ENCODE measurements at places on chromosomes 1 and 21.

GRCh38 chr1:192592517-192592916, 16.9 kb downstream of the RGS1 start:
- no peak for DNase-seq

DNA sequence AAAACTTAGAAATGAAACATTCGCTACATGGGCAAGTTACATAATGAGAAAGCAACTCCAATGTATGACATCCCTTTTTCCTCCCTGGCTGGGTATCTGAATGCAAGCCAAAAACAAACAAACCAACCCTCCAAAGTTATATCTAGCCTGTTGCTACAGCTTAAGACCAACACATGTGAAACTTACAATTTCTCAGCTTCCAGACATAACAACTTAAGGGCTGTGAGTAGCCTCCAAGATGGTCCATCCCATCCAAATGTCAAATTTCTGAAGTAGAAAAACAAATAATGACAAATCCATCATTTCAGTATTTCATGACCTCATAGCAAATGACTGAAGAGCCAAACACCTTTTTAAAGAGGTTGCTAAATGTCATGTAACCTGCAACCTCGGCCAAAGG, 19.9 kb downstream of the SETD4 start:
- DNase-seq: no peak

DNA sequence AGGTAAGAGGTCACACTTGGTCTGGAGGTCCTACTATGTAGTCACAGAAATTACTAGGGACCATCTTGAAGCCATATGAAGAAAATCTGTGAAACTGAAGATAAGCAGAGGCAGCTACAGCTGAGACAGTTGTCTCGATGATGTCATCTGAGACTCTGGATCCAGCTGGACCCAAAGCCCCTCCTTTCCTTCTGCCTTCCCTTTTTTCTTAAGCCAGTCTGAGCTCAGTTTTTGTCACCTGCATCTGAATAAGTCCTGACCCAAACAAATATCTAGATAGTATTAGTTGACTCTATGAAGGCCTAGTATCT, 143.3 kb downstream of the ETS2 start:
- no peak for DNase-seq

- peak; percentile 99 for DNase-seq
Measured at GRCh38 chr1:100622037-100622436, 84.1 kb downstream of the GPR88 start.

DNA sequence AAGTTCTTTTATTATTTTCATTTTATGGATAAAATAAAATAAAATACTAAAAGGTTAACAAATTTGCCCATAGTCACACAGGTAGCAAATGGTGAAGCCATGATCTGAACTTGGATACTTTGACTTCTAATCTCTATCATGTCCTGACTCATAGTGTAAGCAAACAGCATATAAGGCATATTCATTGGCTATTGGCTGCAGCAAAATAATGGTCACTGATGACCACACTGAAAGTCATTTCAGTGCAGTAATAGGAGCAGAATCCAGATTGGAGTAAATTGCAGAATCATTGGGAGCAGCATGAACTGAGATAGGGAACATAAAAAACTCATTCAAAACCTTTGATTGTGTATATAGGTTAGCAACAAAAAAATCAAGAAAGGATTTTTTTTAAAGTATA, 262.9 kb downstream of the PLA2G4A start:
- DNase-seq: no peak

- no peak for DNase-seq
Measured at GRCh38 chr21:42199868-42200463, 19.0 kb upstream of the ABCG1 start.

- DNase-seq: no peak
Measured at GRCh38 chr1:227424953-227425352, 106.7 kb upstream of the CDC42BPA start.

- DNase-seq: no peak
Measured at GRCh38 chr21:36163750-36164741, 7.4 kb downstream of the DOP1B start.

- DNase-seq: no peak
Measured at GRCh38 chr1:79472067-79472656, 465.6 kb upstream of the ADGRL4 start.

DNA sequence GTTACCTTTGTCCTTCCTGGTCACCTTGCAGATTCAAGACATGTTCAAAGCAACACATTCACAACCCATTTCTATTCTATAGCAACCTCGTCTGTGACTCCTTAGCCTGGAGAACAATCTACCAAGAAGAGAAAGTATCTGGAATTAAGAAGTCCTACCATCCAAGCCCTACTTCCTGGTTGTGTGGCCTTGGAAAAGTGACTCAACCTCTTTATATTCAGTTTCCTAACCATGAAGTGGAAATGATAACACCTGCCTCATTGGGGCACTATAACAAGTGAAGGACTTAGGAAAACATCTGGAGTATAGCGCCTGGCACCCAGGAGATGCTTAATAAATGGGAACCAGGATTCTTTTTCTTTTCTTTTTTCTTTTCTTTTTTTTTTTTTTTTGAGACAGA, 36.5 kb upstream of the SRRM1 start:
- no peak for DNase-seq

DNA sequence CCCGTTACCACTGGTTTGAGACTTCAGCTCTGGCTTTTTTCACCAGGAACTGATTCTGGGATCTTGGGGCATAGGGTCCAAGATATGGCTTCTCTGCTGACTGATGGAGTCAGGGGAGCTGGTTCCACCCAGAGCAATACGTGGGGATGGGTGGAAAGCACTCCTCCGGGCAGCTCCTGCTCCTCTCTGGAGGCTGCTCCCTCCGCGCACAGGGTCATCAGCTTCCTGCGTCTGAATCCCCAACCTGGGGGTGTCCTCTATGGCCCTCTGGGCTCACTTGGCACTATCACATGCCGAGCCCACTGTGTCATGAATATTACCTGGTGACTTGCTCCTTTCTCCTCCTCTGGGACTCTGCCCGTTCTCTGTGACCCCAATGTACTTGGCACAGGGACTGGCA, 405.4 kb upstream of the VAMP3 start:
- no peak for DNase-seq

DNA sequence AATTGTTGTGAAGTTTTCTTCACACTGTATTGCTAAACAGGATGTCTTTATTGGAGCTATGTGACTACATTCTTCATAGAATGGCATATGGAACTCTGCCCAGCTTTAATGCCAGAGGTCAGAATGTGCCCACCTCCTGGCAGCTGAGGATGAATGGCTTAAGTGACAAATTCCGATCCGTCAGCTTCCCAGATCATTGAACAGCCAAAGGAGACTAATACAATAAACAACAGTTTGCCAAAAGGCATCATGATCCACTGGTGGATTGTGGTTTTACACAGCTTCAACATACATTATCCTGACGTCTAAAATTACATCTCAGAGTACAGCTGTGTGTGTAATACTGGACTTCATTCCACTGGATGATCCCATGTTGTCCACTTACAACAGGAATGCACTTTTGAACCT, 68.7 kb upstream of the C1orf105 start:
- peak; percentile 87 for DNase-seq

DNA sequence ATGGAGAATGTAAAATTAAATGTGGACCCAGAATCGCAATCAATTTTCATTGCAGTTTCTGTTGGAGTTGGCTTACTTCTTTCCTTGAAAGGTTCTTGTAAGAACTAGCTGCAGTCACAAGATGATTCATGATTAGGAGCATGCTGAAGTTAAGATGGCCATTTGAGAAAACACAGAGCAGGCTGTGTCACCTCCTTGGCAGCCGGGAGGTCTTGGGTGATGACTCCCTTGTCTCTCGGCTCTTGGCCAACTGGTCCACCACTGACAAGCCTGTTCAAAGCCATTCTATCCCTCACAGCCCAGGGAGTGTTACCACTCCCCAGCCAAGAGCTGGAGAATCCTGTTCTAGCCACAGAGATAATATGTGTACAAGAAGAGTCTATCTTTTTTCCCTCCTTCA, 40.6 kb downstream of the OPTC start:
- peak; percentile 95 for DNase-seq

- DNase-seq: peak; percentile 39
Measured at GRCh38 chr1:158177700-158178450, 2.8 kb upstream of the CD1D start.

GRCh38 chr1:9249534-9250410, 15.2 kb downstream of the H6PD start:
- no peak for DNase-seq

DNA sequence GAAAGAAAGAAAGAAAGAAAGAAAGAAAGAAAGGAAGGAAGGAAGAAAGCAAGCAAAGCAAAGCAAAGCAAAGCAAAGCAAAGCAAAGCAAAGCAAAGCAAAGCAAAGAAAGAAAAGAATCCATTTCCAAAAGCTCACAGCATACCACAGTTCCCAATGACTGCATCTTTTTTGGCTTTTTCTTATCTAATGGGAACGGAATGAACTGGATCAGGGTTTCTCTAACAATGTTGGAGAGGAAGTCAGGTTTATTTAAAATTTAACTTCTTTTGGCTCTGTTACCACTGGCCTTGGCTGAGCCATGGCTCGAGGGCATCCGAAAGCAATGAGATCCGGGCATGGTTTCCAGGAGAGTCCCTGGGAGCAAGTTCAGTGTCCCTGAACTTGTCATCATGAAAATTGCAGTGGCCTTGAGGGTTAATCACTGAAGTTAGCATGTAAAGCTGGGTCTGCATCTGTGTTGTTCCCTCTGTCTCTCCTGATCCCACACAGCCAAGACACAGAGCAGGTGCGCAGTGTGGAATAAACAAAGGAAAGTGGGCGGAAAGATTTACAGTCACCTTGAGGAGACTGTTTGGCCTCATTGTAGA, 34.6 kb upstream of the CTPS1 start:
- no peak for DNase-seq

- DNase-seq: no peak
Measured at GRCh38 chr1:3480369-3480719, 25.9 kb downstream of the ARHGEF16 start.

DNA sequence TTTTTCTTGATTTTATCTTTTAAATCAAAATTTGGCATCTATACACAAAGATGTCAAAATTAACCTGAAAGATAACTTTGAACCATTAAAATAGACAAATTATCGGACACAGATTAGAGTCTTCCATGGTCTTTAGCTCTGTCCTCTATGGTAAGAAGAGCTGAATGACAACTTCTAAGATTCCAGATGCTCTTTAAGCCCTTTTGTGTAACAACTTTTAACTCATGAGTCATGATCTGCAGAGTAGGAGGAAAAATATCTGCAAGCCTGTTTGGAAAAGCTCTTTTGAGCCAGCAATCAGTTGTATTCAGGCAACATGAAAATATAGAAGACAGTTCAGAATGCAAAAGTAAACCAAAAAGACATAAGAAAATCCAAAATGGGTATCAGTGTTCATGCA, 37.8 kb downstream of the TTC13 start:
- DNase-seq: peak; percentile 11

GRCh38 chr1:56434025-56434424, 145.3 kb downstream of the PLPP3 start:
- DNase-seq: no peak

DNA sequence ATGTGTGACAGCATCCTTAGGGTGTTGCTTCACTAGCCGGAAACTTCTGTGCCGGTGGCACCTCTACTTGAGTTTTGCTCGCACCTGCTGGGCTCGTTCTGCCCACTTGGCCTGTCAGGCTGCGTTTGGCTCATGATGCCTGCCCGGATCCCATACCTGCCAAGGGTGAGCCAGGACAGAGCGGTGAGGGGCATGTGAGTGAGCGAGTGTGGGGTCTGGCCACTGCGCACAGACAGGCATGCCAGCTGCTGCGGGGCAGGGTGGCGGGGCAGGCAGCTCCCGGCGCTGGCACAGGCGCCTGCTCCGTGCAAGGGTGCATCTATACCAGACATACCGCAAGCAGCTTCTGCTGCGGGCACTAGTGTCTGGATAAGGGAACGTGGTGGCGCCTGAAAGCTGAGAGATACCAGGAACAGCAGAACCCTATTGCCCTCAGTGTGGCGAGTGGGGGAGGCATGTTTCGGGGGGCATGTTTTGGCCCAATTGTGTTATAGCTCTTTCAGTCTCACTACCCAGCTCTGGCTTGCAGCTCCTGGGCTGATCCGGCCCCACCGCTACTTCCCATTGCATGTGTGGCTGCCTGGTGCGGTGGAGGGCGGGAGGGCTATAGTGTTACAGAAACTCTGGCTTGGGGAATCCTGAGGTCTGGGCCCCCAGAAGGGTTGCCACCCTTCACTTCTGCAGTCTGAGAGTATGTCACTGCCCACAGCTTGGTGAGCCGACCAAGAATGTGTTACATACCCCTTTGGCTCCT, 32.2 kb downstream of the MAGI3 start:
- no peak for DNase-seq

- no peak for DNase-seq
Measured at GRCh38 chr1:33098371-33098770, 17.4 kb downstream of the AZIN2 start.

- DNase-seq: peak; percentile 32
Measured at GRCh38 chr1:232805269-232806185, at the start of gene MAP10. Gene MAP10, plus strand, starts transcription at chr1:232805416. Its CDS starts 34 bp downstream, at chr1:232805450.

DNA sequence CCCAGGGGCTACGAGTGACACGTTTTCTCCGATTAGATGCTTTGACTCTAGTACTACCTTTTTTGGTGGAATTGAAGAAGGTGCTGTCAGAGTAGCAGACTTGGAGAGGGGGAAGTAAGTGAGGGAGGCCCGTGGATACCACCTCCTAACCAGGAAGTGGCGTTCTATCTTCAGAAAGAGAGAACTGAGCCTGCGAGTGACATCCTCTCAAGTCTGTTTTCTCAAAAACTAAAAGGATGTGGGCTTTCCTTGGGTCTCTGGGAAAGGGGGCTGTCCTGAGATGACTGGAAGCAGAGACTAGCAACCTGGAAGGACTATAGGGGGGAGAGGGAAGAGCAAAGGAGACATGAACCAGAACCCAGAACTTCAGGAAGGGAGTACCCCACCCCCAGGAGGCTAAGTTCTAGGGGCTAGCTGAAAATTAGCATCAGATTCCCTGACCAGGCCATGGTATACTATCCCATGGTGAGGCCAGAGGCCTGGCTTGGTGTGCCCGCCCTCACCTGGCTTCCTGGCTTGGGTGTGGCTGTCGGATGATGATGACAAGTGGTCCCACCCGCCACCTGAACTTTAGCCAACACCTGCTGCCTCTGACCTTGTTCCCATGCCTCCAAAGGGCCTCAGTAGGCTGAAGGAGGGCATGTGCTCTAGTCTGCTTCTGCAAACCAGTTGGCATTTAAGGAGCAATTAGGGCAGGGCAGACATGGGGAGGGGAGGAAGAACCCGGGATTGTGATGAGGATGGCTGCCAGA, 49.1 kb downstream of the ATP2B4 start:
- no peak for DNase-seq

DNA sequence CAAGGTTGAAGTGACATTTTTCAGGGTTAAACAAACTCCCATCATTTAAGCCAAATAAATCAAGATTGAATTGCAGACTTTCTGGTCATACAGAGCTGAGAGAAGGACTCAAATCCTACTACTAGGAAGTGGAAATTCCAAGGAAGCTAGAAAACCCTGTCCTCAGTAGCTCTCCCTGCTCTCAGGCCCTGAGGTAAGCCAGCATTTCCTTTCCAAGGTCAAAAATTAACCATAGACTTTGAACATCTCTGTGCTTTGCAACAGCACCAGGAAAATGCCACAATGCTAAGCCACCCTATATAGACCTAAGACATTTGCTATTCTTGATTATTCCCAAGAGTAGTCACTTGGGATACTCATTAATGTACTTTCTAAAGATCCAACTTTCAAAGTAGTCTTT, 45.1 kb downstream of the LUZP1 start:
- no peak for DNase-seq
